ENCODE measurements at places on chromosomes 5 and 9.

DNA sequence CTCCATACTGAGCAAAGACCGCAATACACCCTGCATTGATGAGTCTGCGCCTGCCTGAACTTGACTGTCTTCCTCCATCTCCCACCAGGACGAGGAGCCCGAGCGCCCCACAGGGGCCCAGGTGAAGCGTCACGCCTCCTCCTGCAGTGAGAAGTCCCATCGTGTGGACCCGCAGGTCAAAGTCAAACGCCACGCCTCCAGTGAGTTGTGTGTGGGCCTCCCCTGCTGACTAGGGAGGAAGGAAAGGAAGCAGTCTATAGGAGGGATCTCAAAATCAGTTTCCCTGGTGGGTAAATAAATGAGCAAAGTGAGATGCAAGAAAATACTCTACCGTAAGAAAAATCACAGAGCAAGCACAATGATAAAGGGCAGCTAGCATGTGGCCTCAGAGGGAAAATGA lies 22.8 kb upstream of the GRPEL2 start:
- DNase-seq, result no peak

GRCh38 chr5:15440434-15440833 lies 59.5 kb upstream of the FBXL7 start:
- no peak for DNase-seq

- DNase-seq, result no peak
Measured at GRCh38 chr9:17528859-17529258, 50.0 kb upstream of the SH3GL2 start.

GRCh38 chr5:115460472-115460871 lies 84.1 kb downstream of the FEM1C start:
- no peak for DNase-seq

GRCh38 chr9:100088202-100088601 lies 10.6 kb downstream of the ERP44 start:
- no peak for DNase-seq

DNA sequence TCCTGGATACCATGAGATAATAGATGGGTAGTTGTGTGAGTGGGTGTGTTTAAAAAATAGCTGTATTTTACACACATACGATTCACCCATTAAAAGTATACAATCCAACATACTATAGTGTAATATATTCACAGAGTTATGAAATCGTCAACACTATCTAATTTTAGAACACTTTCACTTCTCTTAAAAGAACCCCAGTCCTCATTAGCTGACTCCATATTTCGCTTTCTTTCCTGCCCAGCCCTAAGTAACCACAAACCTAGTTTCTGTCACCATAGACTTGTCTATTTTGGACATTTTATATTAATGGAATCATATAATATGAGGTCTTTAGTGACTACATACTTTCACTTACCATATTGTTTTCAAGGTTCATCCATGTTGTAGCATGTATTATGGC lies 63.8 kb upstream of the S1PR3 start:
- no peak for DNase-seq

DNA sequence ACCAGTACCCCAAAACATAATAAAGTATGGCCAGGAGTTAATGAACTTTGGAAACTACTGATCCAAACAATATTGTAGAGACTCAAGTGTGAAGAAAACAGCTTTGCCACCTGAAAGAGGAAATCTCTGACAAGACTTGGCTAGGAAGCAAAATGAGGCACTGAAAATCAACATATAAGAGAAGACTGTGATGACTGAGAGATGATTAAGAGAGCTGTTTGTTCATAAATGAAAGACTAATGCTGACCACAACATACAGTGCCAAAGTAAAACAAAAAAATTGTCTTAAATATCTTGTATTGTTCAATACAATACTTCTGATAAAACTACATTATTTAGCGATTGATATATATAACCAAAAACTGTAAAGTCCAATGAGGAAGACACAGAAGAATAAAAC lies 7.2 kb downstream of the RC3H2 start:
- DNase-seq, result no peak

DNA sequence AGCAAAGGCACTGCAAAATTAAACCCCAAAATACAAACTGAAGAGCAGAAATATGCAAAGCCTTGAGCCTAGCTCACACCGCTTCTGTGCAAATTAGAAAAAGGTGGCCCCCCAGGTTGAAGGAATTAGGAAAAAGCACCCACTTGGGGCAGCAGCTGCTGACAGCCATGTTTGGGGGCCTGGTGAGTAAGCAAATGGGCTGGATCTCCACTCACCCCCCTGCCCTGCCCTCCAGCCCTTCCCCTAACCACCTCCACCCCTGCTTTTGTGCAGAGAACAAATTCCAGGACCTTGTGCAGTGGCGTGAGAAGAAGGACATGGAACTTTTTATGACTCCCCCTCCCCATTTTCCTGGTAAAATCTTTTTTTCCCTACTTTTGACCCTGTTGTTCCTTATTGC lies 92.0 kb upstream of the DNAH5 start:
- DNase-seq, result no peak

DNA sequence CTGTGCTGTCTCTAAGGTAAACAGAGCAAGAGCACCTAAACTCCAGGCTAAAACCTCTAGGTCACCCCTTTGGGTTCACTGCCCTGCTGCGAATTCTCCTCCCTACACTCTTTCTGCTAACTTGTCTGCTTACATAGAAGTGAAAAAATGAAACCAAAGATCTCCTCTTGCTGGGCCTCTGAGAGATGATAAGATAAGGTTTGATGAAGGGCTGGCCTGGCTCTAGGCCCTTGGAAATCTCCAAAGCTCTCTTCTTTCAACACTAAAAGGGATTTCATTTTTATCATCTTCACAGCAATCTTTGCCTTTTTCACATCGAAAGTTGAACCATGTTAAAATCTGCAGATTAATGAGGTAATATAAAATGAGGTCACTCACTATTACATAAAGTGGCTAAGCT lies 450.8 kb upstream of the TLE4 start:
- DNase-seq, result no peak

GRCh38 chr5:137128012-137128411 lies 371.1 kb downstream of the SPOCK1 start:
- no peak for DNase-seq

DNA sequence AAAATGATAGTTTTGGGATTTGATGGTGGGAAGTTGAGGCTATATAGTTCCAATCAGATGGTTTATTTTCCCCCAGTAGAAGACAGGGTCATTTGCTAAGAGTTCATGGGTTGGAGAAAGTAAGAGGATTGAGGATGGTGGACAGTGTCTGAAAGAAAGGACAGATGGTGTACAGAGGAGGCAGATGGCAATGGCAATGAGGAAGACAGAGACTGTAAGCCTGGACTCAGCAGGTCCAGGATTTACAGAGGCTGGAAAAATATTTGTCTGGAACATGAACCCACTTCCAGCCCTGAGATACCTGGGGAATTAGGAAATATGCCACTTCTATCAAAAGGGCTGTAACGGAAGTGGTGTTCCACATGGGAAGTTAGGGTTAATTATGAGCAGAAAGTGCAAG lies 84.5 kb downstream of the PCSK1 start:
- no peak for DNase-seq

DNA sequence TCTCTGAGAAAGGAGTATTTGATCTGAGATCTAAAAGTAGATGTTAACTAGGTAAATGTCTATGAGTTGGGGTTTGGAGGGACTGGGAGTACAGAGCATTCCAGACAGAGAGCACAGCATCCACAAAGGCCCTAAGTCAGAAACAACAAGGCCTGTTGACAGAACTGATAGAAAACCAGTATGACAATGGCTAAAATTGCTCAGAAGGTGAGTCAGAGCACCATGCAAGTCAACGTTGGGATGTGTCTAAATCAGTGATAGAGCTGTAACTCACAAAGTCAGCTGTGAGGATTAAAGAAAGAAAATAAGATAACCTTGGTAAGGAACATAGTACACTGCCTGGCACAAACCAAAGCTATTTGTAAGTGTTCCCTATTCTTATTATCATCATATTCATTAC lies 124.0 kb downstream of the CETN3 start:
- no peak for DNase-seq

- no peak for DNase-seq
Measured at GRCh38 chr9:131011274-131012022, 2.5 kb downstream of the LAMC3 start.

DNA sequence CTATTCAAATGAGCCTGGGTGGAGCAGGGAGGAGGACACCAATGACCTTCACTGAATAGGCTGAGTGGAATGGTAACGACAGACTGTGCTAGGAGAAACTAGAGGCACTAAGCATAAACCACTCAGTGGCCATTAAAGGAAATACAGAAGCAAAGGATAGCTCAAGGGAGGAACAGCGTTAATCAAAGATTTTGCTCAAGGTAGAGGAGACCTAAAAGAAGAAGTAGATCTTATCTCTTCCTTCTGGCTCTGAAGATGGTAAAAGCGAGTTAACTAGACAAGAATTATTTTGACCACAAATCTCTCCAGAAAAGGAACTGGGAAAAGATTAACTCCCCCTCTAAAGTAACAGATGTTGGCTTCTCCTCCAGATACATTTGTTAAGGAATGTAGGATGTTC lies 299.6 kb downstream of the EPB41L4A start:
- DNase-seq, result no peak

DNA sequence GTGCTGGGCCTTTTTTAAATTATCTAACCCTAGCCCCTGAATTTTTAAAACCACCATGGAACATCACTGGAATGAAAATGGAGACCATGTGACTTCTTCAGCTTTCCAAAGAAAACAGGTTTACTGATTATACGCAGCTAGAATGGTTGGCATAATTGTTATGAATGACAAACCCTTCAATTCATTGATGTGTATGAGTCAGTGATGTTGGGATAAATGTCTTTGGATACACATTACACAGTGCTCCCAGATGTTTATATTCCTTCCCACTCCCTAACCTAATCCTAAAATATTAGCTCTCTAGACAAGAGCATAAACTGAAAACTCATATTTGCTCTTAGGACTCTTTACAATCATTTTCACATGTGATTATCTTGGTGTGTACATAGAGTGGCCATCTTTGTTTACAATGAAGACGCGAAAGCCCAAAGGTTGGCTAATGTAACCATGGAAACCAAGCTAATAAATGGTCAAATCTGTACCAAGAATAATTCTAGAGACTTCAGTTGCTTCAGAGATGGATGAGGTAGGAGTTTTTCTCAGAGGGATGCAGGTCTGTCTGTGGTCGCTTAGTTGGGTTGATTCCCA lies 131.2 kb upstream of the HMHB1 start:
- DNase-seq, result no peak

DNA sequence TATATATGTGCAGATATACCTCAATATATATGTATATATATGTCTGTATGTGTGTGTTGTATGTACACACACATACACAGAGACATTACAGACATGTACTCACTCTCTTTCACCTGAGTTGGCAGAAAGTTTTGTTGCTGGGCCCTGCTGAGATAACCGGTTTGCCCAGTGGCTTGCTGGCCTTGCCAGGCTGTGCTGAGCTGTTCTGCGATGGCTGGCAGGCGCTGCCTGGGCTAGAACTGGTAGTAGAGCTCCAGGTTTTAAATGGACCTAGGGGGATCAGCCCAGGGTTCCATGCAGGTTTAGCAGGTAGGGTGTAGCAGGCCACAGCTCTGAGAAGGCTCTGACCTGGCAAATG lies 394.3 kb downstream of the GADD45G start:
- DNase-seq, result peak; percentile 11

DNA sequence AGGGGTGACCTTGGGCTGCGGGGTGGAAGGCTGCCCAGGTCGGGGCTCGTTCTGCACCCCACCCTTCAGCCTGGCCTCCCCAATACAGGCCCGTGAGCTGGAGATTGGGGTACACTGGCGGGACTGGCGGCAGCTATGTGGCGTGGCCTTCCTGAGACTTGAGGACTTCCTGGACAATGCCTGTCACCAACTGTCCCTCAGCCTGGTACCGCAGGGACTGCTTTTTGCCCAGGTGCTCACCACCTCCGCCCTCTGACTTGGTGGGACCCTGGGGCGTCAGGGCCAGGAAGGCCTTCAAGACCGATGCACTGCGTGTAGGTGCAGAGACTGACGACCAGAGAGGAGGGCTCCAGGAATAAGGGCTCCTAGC lies 10.5 kb downstream of the ZDHHC12 start:
- no peak for DNase-seq

GRCh38 chr9:95715868-95716435 lies 159.5 kb upstream of the ERCC6L2 start:
- no peak for DNase-seq

DNA sequence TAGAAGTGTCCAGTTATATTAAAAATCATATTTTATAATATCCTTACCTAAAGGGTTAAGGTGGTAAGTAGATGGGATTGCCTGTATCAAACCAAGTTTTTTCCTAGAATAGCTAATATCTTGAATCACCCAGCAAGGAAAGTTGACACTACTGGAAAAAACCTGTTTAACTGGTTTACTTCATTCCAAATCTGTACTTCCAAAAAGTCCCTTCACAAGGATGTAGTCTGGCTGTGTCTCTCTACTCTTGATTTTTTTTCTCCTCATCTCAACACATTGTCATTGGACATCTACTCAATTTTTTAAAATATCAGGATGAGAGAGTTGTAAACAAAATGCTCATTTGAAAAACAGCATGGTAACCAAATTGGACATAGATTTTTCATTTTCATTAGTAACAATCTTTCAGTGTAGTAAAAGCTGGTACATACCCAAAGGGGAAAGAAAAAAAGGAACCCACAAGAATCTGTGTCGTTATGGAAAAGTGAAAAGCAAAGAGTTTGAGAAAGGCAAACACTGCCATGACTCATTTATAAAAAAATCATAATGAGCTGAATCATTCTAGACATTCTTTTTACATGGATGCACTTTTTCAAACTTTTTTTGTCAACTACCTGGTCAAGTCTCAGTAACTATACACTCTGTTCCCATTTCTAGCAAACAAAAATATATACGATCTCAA lies 173.5 kb downstream of the GLIS3 start:
- no peak for DNase-seq

DNA sequence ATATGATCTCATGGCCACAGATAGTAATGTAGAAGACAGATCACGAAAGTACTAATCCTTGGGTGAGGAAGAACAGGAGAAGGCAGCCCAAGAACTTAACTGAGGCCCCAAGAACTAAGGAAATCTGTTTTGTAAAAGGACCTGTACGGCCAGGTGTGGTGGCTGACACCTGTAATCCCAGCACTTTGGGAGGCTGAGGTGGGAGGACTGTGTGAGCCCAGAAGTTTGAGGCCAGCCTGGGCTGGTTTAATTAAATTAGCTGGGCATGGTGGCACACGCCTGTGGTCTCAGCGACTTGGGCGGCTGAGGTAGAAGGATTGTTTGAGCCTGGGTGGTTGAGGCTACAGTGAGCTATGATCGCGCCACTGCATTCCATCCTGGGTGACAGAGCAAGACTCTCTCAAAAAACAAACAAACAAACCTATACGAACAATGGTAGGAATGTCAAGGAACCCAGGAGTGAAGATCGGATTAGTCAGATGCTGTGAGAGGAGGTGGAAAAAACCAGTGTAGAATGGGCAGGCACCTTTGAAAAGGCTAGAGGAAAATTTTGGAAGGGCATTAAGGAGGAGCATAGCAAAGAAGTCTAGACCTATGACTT lies 283.8 kb upstream of the DMRT1 start:
- no peak for DNase-seq

DNA sequence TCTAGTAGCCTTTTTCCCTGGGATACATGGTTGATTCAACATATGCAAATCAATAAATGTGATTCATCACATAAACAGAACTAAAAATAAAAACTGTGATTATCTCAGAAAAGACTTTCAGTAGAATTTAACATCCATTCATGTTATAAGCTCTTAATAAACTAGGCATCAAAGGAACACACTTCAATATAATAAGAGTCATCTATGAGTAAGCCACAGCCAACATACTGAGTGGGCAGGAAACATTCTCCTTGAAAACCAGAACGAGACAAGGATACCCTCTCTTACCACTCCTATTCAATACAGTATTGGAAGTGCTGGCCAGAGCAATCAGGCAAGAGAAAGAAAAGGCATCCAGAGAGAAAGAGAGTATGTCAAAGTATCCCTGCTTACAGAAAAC lies 239.9 kb downstream of the ATPSCKMT start:
- no peak for DNase-seq

All from SHP77 treated with DMSO at 0.1 percent for 48 hours (cell line).